ENCODE measurements at places on chromosomes 2 and 18.
A peak's percentile ranks its signal among the peaks of the same experiment; 100 is the strongest.

GRCh38 chr2:233837694-233838229 is 16.6 kb downstream of the HJURP start:
- DNase-seq = no peak

DNA sequence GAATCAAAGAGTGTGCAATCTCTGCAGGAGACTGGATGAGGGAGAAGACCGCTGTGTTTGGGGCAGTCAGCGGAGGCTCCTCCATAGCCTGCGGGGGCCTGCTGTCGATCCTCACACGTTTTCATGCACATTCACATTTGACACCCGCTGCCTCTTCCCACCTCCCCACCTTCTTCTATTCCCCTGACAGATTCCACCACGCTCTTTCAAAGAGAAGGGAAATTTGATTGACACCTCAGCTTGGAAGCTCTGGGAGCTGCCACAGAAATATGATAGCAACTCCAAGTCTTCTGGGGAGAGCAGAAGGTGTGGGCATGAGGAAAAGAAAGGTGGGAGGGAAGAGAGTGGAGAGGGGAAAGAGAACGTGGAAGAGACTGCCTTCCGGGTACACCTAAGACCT is 87.5 kb downstream of the BOD1L2 start:
- no peak for DNase-seq

GRCh38 chr2:227482638-227483340 is 10.8 kb downstream of the AGFG1 start:
- no peak for DNase-seq

DNA sequence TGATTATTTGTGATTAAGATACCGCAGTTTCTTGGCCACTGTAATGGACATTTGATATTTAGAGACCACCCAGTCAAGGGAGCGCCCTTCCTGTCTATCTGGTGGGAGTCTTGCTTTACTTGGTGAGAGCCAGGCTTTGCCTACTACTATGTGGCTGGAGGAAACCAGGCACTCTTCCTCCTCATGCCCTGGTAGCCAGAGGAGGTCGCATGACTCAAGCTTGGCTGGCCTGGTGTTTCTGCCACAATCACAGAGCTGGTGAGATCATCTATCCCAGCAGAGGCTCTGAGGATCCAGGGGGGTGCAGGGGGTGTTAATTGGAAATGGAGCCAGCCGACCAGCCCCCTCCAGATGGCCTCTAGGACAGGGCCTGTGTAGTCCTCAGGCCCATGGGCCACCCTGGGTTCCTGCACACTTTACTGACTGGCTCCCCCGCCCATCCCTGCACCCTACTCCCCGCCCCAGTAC is 46.8 kb upstream of the BIN1 start:
- DNase-seq = no peak

DNA sequence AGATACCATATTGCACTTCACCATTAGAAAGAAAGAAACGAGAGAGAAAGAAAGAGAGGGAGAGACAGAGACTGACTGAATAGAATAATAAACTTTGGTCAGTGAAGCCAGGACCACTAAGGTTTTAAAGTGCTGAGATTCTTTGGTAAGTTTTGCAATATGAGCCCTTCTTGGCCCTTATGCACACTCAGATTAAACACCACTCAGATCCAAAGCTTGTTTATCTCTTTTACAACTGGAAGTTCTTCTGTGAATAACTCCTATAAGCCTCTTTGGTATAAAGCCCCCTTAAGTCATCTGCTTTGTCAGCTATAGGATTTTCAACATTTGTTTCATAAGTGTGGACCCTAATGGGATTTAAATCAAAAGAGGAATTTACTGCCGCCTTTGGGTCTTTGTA is 40.8 kb downstream of the PID1 start:
- DNase-seq = peak; percentile 61

- no peak for DNase-seq
Measured at GRCh38 chr2:235677937-235678336, 184.1 kb downstream of the AGAP1 start.

GRCh38 chr2:172113617-172114016 is 10.9 kb upstream of the DLX2 start:
- no peak for DNase-seq

DNA sequence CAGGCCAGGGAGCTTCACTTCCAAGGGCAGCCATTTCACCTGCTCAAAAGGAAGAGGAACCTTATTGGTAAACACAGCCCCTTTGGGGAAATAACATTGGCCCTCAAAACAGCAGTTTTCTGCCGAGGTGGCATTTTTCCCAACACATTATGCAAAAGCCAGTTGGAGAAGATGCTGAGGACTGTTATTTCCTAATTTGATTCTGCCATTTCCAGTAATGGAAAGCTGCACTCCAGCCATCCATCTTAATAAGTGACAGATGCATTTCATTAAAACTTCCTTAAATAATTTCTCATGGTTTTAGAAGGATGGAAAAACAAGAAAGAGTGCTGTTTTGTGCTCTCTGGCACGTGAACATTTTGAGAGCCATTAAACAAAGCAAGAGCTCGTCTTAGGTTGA is 55.9 kb upstream of the ALK start:
- no peak for DNase-seq

GRCh38 chr2:236168110-236169080 is at the start of gene GBX2:
GBX2 (minus strand) TSS chr2:236168386; CDS start chr2:236167971, 415 bp downstream.
- peak; percentile 54 for DNase-seq

Measured in muscle of back (tissue), 13 donors.